ENCODE measurements at places on chromosomes 5 and 9. TPM values are rescaled to one million over a fixed set of nuclear protein-coding genes. Genes with fewer than 3 reads are reported as not detected.
A peak's percentile ranks its signal among the peaks of the same experiment; 100 is the strongest.

GRCh38 chr5:116084287-116084691 is 536 bp upstream of the COMMD10 start:
- peak overlapping the region; percentile 97 for H3K27ac ChIP-seq
- peaks cover 45% of the 10 kb centered on the region for H3K4me1 ChIP-seq
- peak; percentile 53 for DNase-seq
- no peaks in the 10 kb centered on the region for H3K27me3 ChIP-seq
- H3K36me3 ChIP-seq, result peaks cover 35% of the 10 kb centered on the region
- peak overlapping the region; percentile 91 for H3K4me3 ChIP-seq

DNA sequence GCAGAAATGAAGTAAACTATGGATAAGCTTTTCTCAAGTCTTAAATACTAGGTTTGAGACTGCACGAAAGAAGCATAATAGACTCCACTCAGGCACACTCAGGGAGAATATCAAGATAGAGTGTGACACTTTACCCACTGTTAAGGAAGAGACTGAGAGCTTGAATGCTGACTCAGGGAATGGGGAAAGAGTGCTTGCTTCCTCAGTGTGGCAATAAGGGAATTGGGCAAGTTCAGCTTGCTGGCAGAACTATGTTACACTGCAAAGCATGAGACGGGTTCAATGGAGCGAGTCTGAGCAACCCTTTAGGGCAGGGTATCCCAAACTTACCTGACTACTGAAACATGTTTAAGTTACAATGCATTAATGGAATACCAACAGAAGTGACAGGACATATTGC is 237.7 kb upstream of the MEF2C start:
- no peak overlapping the region for H3K27ac ChIP-seq
- no peaks in the 10 kb centered on the region for H3K4me1 ChIP-seq
- H3K27me3 ChIP-seq, result no peaks in the 10 kb centered on the region
- DNase-seq, result no peak
- no peaks in the 10 kb centered on the region for H3K36me3 ChIP-seq
- H3K4me3 ChIP-seq, result no peak overlapping the region

Gene FLT4
- total RNA-seq, result 1.5 TPM

- no peaks in the 10 kb centered on the region for H3K27me3 ChIP-seq
- no peak for DNase-seq
- no peak overlapping the region for H3K27ac ChIP-seq
- H3K4me3 ChIP-seq, result no peak overlapping the region
Measured at GRCh38 chr9:129100383-129101169, 10.0 kb downstream of the CRAT start.

GRCh38 chr9:126708178-126708577 is 94.5 kb downstream of the LMX1B start:
- no peak overlapping the region for H3K4me3 ChIP-seq
- H3K27ac ChIP-seq, result no peak overlapping the region
- H3K36me3 ChIP-seq, result no peaks in the 10 kb centered on the region
- no peak for DNase-seq
- H3K4me1 ChIP-seq, result peaks cover 14% of the 10 kb centered on the region
- H3K27me3 ChIP-seq, result peaks cover 17% of the 10 kb centered on the region

- H3K4me1 ChIP-seq, result no peaks in the 10 kb centered on the region
- H3K36me3 ChIP-seq, result no peaks in the 10 kb centered on the region
Measured at GRCh38 chr9:105216440-105217178, 27.8 kb upstream of the SLC44A1 start.

Gene IRX4
- total RNA-seq, result not detected

Gene EGR1
- total RNA-seq, result 20.4 TPM

Gene HCN1
- not detected for total RNA-seq

DNA sequence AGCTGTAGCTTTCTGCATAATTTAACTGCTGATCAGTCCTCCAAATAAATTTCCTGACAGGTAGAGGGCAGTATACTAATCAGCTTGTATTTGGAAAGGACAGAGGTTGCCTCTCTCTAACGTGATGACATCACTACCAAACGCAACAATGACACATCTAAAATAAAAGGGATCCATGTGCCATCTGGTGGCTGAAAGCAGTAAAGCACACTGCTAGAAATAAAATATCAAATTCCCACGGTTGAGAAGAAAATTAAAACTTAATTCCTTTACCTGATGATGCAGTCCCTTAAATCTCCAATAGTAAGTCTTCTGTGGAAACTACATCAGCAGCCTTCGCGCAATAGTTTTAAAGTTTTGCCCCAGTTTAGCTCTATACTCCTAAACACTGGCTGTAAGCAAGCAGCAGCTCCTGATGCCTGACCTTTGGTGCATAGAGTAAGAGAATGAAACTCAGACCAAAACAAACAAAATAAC is 54.5 kb downstream of the DIAPH1 start:
- no peak overlapping the region for H3K4me3 ChIP-seq
- peaks cover 39% of the 10 kb centered on the region for H3K36me3 ChIP-seq
- DNase-seq, result peak; percentile 80
- peak overlapping the region; percentile 77 for H3K27ac ChIP-seq
- H3K4me1 ChIP-seq, result peaks cover 22% of the 10 kb centered on the region
- H3K27me3 ChIP-seq, result no peaks in the 10 kb centered on the region

GRCh38 chr9:96021551-96022444 is 146.3 kb downstream of the ERCC6L2 start:
- peaks cover 30% of the 10 kb centered on the region for H3K27me3 ChIP-seq
- no peak overlapping the region for H3K27ac ChIP-seq
- peaks cover 43% of the 10 kb centered on the region for H3K4me1 ChIP-seq

DNA sequence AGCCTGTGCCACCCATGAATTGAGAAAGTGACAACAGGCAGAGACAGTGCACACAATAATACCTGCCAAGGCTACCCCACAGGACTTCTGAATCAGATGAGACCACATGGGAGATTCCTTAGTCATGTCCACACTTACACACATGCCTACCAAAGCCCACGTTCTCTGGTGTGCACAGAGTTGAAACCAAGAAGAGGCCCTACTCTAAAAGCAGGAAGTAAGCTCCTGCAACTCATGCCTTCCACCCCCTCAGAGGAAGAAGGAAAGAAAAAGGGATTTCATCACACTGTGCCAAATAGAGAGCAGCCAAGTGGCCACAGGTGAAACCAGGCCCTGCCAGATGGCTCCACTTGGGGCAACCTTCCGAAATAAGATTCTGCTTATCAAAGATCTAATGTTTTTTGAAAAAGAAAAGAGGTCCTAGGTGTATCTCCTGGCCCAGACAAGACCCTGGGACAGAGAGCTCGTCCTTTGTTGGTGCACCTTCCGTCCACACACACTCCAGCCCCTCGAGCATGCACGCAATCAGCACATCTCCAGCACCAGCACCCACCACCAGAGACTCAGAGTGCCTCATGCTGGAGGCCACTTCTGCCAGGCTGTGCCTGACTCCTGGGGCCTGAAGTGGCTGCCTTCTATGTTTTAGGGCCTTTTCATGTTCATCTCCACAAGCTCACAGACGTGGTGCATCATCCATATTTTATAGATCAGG is 114.6 kb upstream of the SPOCK1 start:
- H3K27me3 ChIP-seq, result no peaks in the 10 kb centered on the region
- H3K36me3 ChIP-seq, result no peaks in the 10 kb centered on the region
- DNase-seq, result no peak
- no peak overlapping the region for H3K27ac ChIP-seq

Gene IFNE
- total RNA-seq, result not detected

Gene CTNND2
- total RNA-seq, result not detected

- H3K27ac ChIP-seq, result no peak overlapping the region
- H3K4me3 ChIP-seq, result no peak overlapping the region
- H3K27me3 ChIP-seq, result no peaks in the 10 kb centered on the region
- no peak for DNase-seq
- no peaks in the 10 kb centered on the region for H3K4me1 ChIP-seq
Measured at GRCh38 chr5:23884405-23885031, 377.1 kb downstream of the PRDM9 start.

DNA sequence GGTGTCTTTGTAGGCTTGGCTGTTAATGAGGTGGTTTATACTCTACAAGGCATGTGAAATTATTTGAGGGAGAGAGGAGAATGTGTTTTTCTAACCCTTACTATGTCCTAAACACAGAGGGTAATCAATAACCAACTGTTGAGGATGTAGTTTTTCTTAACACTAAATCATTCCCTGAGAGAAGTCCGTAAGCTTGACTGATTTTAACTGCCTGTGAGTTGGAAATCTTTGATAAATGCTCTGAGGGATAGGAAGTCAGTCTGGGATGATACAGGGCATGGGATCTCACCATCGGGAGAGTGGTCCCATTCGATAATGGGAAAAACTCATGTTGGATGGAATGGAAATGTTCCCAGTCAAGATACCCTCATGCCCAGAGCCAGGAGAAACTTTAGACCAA is 249.6 kb downstream of the PDZD2 start:
- no peaks in the 10 kb centered on the region for H3K27me3 ChIP-seq
- H3K27ac ChIP-seq, result no peak overlapping the region
- no peaks in the 10 kb centered on the region for H3K36me3 ChIP-seq

DNA sequence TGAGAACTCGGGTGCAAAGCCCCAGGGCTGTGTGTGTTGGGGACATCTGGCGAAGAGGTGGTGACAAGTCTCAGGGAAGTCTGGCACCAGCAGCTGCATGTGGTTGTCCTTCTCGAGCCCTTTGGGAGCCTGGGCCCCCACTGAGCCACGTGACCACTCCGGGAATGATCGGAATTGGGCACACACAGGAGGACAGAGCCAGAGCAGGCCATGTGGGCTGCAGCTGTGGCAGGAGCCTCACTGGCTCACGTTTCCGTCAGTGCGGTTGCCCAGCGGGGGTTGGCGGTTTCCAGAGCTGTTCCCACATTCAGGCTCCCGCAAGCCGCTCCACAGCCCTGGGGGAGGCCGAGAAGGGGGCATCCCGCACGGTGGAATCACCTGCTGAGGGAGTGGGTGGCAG is 6.8 kb upstream of the CEL start:
- H3K36me3 ChIP-seq, result peaks cover 21% of the 10 kb centered on the region
- no peaks in the 10 kb centered on the region for H3K27me3 ChIP-seq
- no peak overlapping the region for H3K27ac ChIP-seq
- no peak for DNase-seq
- H3K4me1 ChIP-seq, result peaks cover 40% of the 10 kb centered on the region

Gene NUTM2G
- not detected for total RNA-seq

GRCh38 chr5:149632311-149633251 is 51.3 kb downstream of the ARHGEF37 start:
- peak; percentile 23 for DNase-seq
- no peaks in the 10 kb centered on the region for H3K27me3 ChIP-seq
- peaks cover 13% of the 10 kb centered on the region for H3K4me1 ChIP-seq
- H3K36me3 ChIP-seq, result no peaks in the 10 kb centered on the region
- no peak overlapping the region for H3K4me3 ChIP-seq
- no peak overlapping the region for H3K27ac ChIP-seq

DNA sequence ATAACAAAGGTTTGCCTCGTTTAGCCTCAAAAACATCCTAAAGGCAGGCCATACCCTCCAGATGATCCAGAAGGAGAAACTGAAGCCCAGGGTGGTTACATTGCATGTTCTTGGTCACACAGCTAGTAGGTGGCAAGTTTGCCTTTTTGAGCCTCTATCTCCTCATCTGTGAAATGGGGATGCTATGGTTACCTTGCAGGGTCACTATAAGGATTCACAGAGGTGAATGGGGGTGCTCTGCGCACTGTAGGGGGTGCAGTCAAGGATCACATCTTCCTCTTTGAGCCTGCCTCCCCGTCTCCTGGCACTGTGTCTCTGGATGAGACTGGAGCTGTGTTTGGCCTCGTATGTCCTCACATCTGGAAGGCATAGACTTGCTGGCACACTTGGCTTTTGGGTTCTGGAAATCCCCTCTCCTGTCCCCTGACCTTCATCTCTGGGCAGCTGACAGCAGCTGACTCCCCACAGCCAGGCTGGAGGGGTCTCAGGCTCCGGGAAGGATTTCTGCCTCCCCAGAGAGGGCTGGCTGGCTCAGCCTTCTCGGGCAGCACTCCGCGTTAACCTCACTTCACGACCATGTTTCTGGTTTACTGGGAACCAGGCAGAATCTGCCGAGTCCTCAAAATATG is 167.7 kb downstream of the RGS3 start:
- no peak overlapping the region for H3K4me3 ChIP-seq
- H3K27me3 ChIP-seq, result no peaks in the 10 kb centered on the region
- H3K27ac ChIP-seq, result no peak overlapping the region
- peaks cover 2% of the 10 kb centered on the region for H3K4me1 ChIP-seq
- no peaks in the 10 kb centered on the region for H3K36me3 ChIP-seq

- no peak overlapping the region for H3K4me3 ChIP-seq
- peaks cover 5% of the 10 kb centered on the region for H3K27me3 ChIP-seq
- no peak overlapping the region for H3K27ac ChIP-seq
- H3K4me1 ChIP-seq, result no peaks in the 10 kb centered on the region
- no peak for DNase-seq
Measured at GRCh38 chr9:3214741-3215140, 311.1 kb downstream of the RFX3 start.
